ENCODE measurements at places on chromosomes 2 and 18.

- DNase-seq, result no peak
These were observed 1339.0 kb downstream of the LRP1B start for GRCh38 chr2:140791802-140792201.

DNA sequence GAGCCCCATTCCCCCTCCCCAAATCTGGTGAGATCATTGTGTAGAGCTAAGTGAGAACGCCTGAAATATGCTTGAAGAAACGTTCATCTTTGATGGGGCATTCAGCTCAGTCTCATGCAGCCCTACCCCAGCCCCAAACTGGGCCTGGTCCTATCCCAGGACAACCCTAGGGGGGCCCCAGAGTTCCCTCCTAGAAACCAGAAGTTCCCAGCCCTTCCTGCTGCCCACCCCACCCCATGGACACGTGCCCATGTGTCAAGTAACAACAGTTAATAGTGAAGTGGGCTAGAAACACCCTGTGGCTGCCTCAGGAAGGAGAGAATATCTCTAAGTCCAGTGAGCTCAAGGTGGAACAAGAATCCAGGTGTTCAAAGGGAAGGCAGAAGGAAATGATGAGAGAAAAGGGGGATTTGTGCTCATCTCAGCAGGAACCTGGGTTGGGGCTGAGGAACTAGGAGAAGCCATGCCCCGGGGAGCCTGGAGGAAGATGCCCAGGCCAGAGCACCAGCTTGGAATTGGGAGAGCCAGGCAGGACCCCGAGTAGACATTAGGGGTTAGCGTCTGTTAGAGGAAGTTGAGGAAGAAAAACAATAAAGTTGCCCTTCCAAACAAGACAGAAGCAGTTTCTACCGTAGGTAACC, 20.1 kb upstream of the SLC20A1 start:
- no peak for DNase-seq

DNA sequence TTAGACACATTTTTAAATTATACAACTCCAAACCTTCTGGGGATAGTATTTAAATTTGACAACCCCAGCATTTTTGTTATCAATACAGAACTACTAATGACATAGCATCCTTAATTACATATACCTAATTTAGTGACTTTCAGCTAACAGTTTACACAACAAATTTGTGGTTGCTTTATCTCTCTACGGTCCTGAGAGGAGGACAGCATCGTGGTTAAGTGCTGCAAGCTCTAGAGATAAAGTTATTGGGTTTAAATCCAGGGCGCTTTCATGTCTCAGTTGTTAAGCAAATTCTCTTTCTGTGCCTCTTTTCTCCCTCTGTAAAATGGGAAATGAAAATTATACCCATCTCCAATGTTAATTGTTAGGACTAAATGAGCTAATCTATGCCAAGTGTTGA, 129.3 kb downstream of the METTL4 start:
- DNase-seq, result no peak

DNA sequence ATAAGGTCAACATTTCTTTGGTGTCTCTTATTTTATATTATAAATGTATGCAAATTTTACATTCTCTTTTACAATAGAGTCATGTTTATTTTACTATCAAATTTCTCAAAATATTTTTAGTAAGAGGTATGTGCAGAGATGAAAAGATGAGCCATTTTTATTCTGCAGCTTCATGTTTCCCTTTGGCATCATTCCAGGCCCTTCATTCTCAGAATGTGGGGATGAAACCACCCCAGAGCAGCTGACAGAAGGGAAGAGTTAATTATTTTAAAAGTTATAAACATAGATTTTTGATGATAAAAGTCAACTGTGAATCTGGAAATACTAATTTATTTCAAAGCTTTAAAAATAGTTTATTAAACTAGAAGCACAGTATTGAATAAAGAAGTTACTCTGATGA, 12.8 kb upstream of the FSHR start:
- no peak for DNase-seq

- DNase-seq, result no peak
These were observed 220.9 kb downstream of the SMAD2 start for GRCh38 chr18:47709556-47709955.

DNA sequence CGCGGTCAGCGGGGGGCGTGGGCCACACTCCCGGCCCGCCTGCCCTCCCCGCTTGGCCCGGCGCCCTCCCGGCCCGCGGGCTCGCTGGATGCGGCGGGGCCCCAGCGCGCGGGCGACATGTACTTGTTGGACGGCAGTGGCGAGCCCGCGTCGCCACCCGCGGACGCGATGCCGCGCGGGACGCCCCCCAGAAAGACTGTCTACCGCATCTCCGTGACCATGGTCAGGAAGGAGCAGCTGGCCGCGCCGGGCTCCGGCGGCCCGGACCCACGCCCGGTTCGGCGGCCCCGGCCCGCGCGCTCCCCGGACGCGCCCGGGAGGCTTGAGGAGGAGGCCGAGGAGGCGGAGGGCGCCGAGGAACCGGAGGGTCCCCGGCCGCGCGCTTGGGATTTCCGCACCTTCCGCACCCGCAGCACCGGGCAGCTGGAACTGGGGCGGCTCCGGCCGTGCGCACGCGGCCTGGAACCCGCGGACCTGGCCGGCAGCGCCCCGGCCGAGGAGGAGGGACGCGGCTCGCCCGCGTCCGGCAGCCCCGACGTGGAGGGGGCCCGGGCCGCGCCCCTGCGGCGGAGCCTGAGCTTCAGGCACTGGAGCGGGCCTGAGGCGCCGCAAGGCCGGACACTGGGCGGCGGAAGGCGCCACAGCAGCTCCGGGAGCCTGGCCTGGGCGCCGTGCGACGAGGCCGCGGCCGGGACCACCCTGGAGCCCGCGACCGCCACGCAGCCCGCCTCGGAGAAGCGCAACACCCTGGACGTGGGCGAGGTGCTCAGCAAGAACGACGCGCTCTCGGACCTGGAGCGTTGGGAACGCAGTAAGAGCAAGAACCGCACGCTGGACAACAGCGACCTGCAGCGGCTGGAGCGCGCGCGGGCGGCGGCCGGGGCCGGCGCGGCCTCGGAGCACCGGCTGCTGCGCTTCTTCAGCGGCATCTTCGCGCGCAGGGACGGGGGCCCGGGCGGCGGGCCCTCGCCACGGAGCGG, 176.4 kb downstream of the AGAP1 start:
- DNase-seq, result peak; percentile 45

All from midbrain (tissue), 1 donor.